Skin of body (tissue), 3 donors: ENCODE measurements at places on chromosomes 7 and 10.

DNA sequence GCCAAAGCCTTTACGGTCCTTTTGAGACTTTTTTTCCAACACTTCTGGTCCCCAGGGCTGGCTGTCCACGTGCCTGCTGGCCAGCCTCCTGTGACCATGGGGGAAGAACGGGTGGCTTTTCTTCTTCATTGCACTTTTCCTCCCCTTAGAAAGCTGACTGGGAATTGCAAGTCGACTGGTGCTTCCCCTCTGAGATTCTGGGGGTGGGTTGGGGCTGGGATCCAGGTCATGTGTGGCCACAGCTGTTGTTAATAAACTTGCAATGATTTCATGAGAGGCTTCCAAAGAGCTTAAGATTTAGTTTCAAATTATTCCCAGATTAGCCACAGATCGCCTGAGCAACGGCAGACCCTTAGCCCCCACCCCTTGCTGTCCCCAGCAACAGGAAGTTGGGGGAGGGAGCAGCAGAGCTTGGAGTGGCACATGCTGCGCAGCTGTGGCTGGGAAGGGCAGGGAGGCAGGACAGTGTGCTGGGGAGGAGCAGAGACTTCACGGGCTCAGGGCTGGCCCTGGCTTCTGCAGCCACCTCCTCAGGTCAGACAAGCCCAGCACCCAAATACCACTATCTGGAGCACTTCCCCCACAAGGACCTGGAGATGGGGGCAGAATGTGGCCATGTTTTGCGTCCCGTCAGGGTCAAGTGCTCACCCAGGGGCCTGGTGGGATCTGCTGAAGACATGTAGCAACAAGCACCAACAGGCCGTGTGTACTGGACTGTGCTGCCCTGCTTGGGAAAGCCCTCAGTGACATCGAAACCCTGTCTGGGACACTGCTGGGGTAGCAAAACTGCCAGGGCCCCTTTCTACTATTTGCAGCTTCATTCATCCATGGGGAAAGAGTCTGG lies 147.1 kb downstream of the RNF216 start:
- peak; percentile 97 for DNase-seq

- DNase-seq: no peak
Measured at GRCh38 chr7:45712057-45712689, 138.0 kb downstream of the ADCY1 start.

- DNase-seq: no peak
Measured at GRCh38 chr10:114777415-114777814, 44.2 kb upstream of the FHIP2A start.

- no peak for DNase-seq
Measured at GRCh38 chr10:109374215-109374614, 549.1 kb downstream of the XPNPEP1 start.

DNA sequence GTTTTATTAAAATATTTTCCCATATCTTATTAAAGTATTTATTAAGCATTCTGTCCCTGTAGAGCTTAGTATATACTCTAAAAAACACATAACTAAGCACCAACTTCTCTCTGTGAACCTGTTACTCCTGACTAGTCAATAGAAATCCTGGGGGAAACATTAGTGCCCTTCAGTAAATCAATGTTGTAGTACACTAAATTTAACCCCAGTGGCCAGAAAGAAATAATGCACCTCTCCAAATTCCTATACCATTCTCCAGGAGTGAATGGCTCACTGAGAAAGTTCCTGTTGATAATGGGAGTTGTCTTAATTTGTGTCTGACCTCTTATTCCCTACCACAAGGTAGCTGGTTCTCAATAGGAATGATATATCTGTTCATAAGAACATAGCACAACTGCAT lies 188.2 kb downstream of the SEMA3D start:
- DNase-seq: no peak

DNA sequence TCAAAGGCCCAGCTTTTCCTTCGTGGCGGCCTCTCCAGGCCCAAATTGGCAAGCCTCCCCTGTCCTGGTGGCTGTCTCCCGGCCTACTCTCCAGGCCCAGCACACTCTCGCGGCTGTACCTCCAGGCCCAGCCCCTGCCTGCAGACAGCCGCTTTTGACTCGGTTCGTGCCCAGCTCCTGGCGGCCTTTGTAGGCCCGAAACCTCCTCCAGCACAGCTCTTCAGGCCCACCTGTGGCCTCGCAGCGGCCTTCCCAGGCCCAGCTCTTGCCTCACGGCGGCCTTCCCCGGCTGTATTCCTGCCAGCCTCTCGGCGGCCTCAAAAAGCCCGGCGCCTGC lies 18.2 kb upstream of the TMEM248 start:
- DNase-seq: no peak

GRCh38 chr7:133571076-133571475 lies 318.2 kb downstream of the EXOC4 start:
- DNase-seq: no peak

DNA sequence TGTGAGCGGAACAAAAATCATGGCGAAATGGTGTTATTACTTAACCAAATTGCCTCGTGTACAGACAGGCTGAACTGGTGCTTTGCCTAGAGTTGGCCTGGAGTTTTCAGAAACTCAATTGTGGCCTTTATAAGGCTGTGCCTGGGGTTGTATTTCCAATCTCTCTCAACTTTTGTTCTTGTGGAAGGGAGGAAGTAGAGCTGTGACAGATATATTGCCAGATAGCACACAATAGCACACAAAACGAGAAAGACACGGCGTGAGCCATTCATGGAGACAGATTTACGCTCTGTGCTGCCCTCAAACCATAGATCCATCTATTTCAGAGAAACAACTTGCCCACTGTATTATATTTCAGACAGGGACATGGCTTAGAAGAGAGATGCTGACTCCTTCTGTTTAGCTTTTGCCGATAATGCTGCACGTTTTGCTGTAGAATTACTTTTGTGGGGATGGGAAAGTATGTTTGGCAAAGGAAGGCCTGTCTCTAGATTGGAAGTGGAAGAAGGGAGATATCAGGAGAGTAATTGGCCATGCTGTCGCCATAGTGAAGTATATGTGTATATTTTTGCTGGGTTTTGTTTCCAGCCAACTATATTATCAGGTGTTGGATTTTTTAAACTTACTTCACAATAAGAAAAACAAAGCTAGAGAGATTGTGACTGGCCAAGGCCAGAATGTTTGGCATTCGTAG lies 80.4 kb downstream of the AUTS2 start:
- no peak for DNase-seq

DNA sequence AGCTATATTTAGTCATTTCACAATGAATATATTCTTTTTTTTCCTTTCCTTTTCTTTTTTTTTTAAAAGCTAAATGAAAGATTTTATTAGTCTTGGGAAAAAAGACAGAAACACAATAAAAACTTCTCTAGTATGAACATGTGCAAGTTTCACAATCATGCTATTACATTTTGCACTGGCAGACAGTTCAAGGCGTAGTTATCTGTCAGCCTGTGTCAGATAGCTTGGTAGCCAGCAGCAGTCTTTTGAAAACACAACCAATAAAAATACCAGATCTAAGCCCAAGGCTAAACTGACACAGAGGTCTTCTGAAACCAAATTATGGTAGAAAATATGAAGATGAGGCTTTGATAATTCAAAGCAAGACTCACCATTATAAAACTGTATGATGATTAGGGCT lies 205.8 kb upstream of the TEX47 start:
- DNase-seq: peak; percentile 27

DNA sequence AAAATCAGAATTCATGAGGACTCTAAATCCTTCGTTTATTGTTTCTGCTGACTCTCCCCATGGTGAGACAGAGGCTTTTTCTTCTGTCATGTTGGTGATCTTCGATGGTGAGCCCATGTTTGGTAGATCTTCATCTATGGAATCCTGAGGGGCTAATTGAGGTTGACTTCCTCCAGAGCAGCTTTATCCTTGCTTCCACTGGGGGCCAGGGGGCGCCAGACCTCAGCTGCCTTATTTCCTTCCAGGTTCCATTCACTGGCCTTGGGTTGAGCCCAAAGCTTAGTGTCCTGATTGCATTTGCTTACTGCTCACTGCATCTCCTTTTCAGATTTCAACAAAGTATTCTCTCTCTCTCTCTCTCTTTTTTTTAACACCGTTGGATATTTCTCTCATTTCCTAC lies 80.7 kb downstream of the GCC1 start:
- no peak for DNase-seq

- no peak for DNase-seq
Measured at GRCh38 chr10:85789982-85790789, 576.4 kb downstream of the GRID1 start.

DNA sequence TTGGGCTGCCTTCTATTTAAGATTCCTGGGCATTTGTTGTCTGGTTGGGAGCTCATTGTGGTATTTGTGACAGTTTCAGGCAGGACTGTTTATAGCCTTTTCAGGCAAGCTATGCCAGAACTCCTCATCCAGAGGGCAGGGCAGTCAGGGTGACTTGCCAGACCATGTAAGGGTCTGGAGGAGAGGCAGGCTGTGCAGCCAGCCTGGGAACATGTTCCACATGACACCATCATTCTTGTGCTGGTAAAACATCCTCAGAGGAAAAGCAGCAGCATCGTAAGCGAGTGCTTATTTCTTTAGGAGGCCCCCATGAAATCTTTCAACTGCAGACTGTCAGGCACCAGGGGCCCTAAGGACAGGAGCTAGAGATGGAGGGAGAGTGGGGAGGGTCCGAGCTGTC lies 44.0 kb upstream of the SORBS1 start:
- DNase-seq: no peak

- DNase-seq: no peak
Measured at GRCh38 chr10:100146875-100147650, 38.8 kb downstream of the ERLIN1 start.

DNA sequence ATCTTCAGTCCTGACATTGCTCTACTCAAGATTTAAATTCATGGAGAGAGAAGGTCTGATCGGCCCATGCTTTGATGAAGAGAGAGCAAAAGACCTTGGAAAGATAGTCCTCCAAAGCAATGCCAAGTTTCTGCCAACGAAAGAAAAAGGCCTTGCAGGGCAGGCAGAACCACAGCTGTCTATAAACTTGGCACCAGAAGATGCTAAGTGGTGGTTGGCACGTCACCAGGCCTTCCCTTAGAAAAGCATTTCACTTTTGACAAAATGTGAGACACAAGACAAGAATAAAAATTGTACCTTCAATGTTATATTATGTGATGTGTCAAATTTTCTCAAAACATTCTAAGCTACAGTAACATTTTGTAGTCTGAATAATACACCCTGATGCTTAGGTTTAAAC lies 42.0 kb upstream of the FGFR2 start:
- no peak for DNase-seq

DNA sequence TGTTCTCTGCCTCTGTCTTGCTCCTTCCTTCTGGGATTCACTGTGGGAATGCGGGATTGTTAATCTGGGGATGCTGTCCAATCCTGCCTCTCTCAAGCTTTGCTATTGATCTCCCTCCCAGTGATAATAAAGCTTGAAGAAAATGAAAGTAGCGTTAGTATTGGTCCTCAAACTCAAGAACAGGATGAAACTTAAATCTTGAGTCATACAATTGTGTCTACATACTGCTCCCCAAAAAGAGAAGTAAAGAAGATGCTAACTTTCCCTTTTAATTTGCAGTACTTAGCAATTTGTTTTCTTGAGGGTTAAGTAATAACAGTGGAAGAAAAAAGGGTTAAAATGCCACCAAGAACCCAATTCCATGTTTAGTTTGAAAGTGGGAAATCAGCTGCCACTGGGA lies 13.6 kb downstream of the CFTR start:
- DNase-seq: no peak

DNA sequence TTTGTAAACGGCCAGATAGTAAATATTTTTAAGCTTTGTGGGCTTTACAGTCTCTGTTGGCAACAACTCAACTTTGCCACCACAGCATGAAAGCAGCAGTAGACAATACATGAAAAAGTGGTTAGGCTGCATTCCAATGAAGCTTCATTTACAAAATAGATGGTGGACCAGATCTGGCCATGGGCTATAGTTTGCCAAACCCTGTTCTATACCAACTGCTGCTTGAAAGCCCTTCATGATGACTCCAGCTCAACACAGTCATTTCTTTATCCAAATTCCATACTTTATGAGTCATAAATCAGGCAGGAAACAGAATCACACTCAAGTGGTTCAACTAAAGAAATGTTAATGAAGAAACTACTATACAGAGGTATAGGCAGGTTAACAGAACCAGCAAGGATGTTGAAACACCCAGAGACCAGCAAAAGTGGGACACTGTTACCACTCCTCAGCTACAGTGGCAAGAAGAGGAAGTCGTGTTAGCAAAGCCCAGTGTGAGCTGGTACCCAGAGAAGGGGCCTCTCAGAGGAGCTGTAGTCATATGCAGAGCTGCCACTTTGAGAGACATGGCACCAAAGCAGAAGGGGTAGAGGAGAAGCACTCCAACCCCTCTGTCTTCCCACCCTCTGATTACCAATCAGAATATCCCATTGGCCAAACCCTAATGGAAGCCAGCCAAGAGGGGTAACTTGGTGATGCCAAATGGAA lies 72.5 kb downstream of the PRLHR start:
- DNase-seq: no peak

DNA sequence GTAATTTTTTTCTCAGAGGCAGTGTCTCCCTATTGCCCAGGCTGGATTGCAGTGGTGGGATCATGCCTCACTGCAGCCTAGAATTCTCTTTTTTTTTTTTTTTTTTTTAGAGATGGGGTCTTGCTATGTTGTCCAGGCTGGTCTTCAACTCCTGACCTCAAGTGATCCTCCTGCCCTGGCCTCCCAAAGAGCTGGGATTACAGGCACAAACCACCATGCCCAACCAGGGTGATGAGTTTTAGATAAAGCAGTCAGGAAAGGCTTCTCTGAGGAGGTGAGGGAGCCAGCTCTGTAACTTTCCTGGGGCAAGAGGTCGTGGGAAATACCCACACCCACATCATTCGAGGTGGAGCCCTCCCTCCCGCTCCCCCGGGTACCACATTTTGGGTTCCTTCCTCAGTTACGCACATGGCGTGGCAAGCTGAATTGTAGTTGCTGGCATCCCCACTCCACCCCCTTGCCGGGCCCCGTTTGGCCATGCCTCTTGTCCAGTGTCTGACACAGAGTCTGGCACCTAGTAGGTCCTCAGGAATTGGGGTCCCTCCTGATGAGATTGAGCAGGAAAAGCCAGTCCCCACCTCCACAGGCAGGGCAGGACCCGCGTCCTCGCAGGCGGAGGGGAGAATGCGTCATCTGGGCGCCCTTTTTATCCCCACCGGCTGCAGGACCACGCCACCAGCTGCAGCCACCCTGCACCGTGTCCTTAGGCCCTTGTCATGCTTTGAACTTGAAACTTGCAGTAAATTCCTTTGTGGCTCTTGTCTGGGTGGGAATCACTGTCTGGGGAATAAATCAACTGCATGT lies 43.4 kb downstream of the CLIP2 start:
- DNase-seq: no peak

DNA sequence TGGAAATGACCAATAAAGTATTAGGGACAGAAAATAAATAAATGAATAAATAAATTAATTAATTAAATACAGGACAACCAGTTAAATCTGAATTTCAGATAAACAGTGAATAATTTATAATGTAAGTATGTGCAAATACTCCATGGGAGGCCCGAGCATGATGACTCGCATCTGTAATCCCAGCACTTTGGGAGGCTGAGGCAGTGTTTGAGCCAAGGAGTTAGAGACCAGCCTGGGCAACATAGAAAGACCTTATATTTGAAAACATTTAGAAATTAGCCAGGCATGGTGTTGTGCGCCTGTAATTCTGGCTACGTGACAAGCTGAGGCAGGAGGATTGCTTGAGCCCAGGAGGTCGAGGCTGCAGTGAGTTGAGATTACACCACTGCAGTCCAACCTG lies 123.7 kb downstream of the CUL2 start:
- DNase-seq: no peak
